Cerebellar cortex (tissue), 1 donor: ENCODE measurements at places on chromosomes 12 and 14.
A peak's percentile ranks its signal among the peaks of the same experiment; 100 is the strongest.

DNA sequence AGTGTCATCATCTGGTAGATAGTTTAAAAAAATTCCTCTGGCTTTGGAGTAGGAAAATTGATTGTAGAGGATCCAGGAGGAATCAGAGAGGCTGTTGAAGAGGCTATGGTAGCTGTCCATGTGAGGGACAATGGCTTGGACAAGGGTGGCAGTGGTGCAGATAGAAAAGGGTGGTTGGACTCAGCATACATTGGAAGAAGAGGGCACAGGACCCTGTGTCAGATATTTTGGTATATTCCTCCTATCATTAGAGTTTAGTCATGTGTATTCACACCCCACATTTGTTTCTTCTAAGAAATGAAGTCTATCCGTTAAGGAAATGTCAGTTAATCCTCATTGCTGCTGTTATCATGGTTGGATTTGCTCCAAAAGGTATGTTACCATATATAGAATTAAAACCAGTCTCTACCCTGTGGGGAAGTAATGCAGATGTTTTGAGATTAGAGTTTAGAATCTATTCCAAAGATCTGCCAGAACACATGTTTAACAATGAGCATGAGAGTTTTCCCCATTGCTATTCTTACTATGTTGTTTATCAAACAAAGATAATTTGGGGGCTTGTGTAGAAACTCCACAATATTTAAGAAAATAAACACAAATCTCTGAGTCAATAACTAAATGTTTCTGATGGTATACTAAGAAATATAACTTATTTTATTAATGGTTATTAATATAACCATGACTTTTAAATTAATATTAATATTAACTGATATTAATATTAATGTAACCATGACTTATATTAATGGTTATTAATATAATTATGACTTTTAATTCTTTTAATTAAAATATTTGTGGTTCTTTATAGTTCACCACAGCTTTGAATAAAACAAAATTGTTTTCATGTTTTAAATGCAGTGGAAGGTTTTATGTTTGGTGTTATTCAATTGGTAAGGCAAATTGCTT, 80.9 kb downstream of the CRADD start:
- DNase-seq: no peak

DNA sequence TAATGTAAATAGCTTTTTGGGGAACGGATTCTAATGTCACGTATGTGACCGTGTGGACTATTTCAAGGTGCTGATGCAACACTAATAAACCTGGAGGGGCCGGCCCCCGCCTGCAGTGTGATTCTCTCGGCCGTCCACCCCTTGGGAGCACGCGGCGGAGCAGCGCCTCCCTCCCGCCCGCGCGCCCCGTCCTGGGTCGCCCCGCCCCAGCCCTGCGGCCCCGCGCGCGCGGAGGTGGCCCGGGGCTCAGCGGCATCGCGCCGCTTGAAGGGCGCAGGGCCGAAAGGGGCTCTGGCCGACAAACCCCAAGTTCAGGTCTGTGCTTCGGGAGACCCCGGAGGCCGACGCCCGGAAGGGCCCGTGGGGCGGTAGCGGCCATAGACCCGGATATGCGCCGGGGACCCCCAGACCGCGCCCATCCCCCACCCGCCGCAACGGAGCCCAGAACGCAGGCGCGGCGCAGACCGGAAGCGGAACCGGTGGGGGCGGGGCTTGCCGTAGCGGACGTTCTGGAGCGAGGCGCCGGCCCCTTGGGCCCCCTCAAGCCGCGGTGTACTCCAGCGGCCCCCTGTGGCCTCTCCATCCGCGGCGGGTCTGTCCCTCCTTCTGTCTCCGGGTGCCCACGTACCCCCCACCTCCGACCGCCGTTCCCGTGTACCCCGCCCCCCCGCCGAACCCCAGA, at the start of gene TEX22:
Gene TEX22 (plus strand): TSS at position 495 of the 682 bp plus-strand sequence. CDS start 803 bp downstream, outside the sequence.
- DNase-seq: peak; percentile 71

- no peak for DNase-seq
Measured at GRCh38 chr12:109582636-109583035, 9.0 kb downstream of the MVK start.

DNA sequence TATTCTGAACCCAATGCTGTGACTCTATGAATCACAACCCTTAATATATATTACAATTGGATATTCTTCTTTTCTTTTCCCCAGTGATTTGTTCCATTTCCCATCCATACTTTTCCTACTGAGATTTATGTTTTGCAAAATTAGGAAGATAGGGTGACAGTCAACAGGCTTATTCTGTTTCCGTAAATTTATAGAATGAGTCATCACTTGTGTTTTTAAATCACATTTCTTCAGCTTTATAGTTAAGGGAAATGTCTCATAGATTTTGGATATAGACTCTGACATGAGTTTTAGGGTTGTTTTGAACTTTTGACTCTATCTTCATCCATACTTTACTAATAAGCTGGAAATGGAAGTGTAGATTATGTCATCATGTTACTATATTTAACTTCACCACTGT, 661.6 kb upstream of the FBXO33 start:
- no peak for DNase-seq

DNA sequence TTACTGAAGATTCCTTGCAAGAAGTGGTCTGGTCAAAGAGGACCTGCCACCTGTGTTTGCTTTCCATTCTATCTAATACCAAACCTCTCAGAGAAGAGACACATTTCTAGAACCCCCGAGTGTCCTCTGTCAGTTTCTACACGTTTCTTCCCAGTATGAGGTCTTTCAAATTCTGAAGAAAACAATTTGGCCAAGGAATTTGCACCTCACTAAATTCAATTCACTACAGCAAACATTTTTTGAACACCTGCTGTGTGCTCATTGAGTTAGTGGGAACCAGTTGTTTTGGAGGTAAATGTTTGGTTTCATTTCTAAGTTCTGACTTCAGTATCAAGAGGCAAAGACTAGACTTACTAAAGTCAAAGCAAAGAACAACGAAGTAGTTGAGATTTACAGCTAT, 19.4 kb downstream of the GPR19 start:
- DNase-seq: no peak

- no peak for DNase-seq
Measured at GRCh38 chr14:102616799-102617198, 24.4 kb downstream of the RCOR1 start.

- DNase-seq: no peak
Measured at GRCh38 chr12:91617818-91618217, 435.2 kb upstream of the DCN start.

DNA sequence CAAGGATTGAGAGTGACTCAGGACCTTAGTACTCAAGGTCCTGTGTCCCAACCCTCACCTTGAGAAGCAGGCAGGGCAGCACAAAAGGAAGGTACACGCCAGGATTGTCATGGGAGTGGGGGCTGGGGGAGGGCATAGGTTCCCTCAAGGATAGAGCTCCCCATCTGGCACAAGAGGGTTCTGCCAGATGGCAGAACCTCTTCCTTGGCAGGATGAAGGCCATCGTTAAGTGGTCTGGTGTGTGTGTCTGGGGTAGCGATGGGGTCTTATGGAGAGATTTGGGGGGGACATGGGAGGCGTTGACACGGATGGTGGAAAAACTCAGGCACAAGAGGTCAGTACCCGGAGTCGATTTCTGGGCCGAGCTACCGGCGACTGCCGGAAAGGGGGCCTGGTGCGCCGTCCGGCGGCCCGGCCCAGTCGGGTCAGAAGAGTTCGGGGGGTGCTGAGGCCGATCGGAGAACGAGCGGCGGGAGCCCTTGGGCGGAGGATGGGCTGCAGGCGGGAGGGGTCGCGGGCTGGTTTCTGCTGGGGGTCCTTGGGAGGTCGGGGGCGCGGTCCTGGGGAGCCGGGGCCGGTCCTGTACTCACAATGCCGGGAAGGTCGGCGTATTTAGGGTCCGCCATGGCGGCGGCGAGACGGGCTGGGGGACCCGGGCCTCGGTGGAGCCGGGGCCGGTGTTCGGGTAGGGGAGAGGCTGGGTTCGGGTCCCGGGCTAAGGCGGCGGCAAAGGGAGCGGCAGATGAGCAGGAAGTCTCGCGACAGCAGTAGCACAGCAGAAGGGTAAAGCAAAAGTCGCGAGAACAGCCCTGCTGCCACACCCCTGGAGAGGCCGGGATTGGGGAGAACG, at the start of gene DCTN2:
Gene DCTN2 (minus strand): TSS at position 755 of the 850 bp plus-strand sequence. CDS start 129 bp downstream, at position 626.
- DNase-seq: peak; percentile 99

- no peak for DNase-seq
Measured at GRCh38 chr14:92209141-92209540, 87.4 kb downstream of the CPSF2 start.

- peak; percentile 28 for DNase-seq
Measured at GRCh38 chr14:104604458-104605449, at the start of gene TMEM179. Gene TMEM179 (minus strand): TSS chr14:104604772. CDS start chr14:104604741, 31 bp downstream.

DNA sequence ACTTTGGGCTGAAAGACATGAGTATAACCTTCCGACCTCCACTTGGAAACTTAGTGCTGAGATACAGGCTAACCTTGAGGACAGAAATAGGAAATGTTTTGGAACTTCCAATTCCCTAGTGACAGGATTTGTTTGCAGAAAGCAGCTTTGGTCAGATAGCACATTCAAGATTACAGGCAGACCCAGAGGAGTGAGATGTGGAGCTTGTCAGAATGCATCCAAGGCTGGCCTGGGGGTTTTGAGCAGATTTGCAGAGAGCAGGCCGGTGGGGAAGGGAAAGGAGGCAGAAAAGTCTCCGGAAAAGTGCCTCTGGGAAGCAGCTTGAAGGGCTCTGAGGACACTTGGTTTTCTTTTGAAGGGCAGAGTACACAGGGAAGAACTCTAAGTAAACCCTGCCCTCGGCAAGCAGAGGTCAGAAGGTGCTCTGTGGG, 180.3 kb downstream of the ETV6 start:
- no peak for DNase-seq

- no peak for DNase-seq
Measured at GRCh38 chr12:124556074-124556466, 11.3 kb downstream of the NCOR2 start.

DNA sequence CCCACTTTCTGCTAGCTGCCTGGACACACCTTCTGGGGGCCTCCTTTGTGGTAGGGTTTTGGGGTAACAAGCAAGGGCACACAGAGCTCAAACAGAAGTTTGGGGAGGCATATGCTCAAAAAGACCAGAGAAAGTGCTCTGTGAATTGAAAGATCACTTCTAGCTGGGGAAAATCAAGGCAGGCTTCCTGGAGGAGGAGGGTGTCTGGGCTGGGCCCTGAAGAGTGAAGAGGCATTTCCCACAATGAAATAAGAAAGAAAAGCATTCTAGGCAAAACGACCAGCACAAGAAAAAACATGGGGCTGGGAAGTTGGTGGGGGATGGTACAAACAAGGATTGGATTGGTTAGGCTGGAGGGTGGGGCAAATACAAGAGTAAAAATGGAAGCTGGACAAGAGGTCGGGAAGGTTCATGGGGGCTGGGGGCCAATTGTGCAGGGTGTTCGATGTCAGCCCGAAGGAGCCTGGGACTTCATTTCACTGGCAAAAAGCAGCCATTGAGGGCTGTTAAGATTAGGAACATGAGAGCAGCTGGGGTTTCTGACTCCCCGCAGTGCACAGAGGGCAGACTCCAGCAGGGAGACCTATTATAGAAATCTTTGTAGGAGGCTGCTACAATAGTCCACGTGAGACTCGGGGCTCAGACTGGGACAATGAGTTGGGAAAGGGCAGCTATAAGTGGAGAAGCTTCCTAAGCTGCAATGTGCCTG, 51.5 kb upstream of the CMKLR1 start:
- peak; percentile 55 for DNase-seq

DNA sequence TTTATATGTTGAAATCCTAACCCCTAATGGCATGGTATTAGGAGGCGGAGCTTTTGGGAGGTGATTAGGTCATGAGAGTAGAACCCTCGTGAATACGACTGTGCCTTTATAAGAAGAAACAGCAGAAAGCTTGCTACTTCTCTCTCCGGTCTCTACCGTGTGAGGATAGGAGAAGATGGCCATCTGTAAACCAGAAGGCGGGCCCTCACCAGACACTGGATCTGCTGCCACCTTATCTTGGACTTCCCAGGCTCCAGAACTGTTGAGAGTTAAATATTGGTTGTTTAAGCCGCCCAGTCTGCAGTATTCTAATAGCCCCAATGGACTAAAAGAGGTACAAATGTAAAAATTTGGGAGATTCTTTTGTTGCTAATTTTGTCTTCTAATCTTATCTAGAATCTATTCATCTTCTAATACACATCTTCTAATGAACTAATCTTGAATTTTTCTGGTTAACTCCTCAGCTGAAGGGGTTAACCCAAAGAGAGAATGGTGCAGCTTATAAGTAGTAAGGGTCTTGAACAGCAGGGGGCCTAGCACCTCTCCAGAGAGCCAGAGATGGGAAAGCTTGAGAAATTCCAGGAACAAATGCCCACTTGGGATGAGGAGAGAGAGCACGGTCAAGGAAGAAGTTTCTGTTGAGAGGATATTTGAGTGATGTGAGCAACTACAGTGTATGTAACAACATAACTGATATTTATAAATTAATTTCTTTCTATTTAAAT, 264.0 kb upstream of the GRIP1 start:
- DNase-seq: no peak

GRCh38 chr12:122499991-122500684, 594 bp downstream of the ZCCHC8 start:
- DNase-seq: peak; percentile 52

GRCh38 chr14:75736845-75737485, 75.9 kb downstream of the TTLL5 start:
- no peak for DNase-seq

DNA sequence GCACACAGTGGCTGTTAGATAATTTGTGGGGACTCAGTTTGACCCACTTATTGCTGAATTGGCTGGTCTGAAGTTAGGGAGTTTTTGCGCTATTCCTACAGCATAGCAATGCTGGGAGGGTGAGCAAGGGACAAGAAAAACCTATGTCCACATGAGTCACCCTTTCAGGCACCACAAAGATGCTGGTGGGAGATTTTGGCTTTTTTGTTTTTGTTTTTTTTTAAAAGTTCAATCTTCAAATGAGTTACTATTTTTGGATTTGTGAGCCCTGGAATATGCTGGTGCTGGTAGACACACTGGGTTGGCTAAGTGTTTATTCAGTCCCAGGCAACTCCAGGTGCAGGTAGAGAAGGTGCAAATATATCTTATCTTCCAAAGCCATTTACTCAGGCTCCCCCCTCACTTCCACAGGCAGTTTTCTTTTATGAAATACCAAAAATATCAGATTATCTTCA, 143.4 kb downstream of the BTG1 start:
- DNase-seq: no peak

DNA sequence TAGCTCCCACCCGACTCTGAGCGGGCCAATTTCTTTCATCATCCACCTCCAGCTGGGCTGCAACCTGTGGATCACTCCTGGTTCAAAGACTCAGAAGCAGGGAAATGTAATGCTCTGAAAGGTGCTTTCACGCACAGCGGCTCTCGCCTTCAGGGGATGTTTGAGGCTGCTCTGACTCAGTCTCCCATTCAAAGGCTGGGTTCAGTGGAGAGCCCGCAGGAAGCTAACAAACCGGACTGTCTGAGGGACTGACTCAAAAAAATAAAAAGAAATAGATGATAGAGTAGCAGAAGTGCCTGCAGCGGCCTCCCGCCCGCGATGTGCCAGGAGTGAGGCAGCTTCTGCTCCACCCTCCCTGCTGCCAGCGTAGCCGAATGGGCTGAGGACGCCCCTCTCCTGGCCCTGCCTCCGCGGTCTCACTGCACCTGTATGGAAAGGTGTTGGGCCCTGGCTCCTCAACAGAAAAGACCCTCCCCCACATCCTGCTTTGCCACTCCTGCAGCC, 98.0 kb downstream of the GCH1 start:
- no peak for DNase-seq
